CD4-positive, alpha-beta T cell treated with Interleukin-6 at 100 ng/mL for 8 hours (primary cell): ENCODE measurements at places on chromosomes 6 and 20.
A peak's percentile ranks its signal among the peaks of the same experiment; 100 is the strongest.

DNA sequence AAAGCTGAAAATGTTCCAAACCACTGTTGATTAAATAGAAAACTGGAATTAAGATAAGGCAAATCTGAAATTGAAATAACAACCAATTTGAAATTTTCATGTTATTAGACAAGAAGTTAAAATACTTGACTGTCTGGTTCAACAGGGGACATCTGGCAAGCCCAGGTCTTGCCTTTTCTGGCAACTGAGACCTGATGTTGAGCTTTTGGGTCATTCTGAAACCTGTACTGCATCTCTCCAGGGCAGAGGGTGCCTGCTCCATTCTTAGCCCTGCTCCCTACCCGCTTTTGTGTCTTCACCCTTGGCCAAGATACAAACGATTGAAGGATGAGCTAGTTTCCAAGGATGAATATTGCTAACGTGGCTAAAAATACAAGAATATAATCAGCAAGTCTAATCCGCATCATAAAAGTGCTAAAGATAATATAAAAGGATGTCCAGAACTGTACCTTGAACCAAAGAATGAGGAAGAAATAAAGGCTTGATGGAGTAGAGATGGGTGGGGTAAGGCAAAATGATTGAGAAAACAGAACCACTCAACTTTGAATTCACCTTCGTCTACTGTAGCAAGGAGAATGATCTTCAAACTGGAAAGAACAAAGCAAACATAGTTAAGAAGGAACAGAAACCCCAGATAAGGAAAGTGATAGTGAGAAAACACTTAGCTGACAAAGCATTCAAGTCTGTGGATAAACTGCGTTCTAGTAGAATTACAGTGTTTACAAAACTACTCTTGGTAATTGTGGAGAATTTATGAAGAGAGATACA, 109.8 kb upstream of the MAN1A1 start:
- DNase-seq = no peak

DNA sequence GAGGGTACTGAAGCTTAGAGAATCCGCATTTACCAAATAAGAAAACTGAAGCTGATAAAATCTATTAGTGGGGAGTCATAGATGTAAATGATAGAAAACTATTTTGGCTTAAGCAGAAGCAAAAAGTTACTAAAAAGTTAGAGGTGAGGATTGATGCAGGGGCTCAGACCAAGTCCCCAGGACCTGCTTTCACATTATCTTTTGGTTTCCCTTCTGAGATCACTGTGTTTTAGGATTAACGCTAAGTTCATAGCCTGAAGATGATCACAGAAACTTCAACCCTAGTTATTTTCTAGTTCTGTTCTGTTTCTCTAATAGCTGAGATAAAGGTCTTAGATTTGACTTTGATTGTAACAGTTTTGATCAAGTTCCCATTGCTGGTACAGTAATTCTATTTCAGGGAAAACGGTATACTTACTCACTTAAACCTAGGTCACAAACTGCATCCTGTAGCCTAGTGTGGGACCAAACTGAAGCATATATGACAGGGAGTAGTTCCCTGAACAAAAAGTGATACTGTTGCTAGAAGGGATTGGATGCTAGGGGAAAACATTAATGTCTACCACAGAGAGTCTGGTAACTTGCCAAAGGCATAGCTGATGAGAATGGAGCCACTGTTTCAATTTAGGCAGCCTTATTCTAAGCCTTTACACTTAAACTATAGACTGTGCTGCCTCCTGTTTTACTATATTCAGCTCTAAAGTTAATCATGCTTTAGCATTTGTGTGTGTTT, 13.1 kb downstream of the CYB5R4 start:
- no peak for DNase-seq

- no peak for DNase-seq
Measured at GRCh38 chr6:133241901-133242636, 912 bp downstream of the EYA4 start.

DNA sequence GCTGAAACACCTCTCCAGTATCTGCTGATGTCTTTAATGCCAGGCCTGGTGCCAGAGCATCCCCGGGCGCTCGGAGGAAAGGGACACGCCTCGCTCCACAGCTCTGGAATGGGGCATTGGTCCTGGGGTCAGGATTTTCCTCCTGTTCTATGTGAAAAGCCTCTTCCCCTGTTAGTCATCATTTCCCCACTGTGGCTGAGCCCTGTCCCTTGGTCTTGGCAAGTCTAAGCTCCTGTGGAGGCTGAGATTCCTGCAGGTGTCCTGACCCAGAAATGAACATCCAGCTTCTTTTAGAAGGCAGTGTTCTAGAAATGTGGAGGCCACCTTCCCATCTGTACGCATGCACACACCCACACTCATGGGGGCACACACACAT, 19.4 kb downstream of the SYNDIG1 start:
- no peak for DNase-seq

- DNase-seq = no peak
Measured at GRCh38 chr20:38029453-38029852, 3.8 kb downstream of the TTI1 start.

DNA sequence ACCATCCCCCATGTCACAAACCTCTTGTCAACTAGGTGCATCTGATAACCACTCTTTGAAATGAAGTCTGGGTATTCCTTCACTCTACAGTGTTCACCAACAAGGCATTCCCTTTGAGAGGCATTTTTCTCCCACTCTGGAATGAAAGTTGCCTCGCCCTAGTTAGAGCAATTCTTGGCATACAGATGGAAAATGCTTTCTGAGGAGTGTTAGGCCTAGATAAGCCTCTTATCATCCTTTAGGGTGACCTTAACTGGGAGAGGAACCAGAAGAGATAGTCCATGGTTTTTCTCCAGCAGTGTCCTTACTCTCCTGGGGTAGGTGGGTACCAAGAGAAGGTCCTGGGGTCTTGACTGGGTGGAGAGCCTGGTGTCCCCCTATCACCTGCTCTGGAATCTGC, 14.8 kb downstream of the CLIC5 start:
- no peak for DNase-seq

- no peak for DNase-seq
Measured at GRCh38 chr6:39357998-39358686, 35.6 kb upstream of the KCNK16 start.

- DNase-seq = no peak
Measured at GRCh38 chr6:160079686-160080043, 42.0 kb upstream of the SLC22A1 start.

DNA sequence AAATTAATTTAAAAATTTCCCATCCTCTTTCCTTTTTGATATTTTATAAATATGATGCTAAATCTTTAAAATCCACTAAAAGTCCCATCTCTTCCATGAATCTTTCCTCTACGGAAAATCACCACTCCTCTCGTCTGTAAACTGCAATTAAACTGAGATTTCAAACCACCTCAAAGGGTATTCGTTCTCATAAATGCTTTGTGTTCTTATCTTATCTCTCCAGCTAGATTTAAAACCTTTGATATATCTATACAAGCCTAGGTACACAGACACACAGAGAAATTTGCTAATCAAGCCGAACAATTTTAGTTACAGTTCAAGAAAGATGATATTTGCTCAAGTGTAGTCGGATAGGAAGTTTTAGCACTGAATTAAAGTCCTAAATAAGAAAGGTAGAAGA, 214.6 kb upstream of the PRDM1 start:
- DNase-seq = no peak

- no peak for DNase-seq
Measured at GRCh38 chr6:36715469-36715868, 17.8 kb downstream of the RAB44 start.

- DNase-seq = no peak
Measured at GRCh38 chr20:25269833-25270170, 21.9 kb downstream of the PYGB start.

GRCh38 chr20:57089699-57090144, 176.7 kb downstream of the BMP7 start:
- peak; percentile 16 for DNase-seq

- no peak for DNase-seq
Measured at GRCh38 chr6:130933712-130934200, 106.5 kb downstream of the SMLR1 start.

DNA sequence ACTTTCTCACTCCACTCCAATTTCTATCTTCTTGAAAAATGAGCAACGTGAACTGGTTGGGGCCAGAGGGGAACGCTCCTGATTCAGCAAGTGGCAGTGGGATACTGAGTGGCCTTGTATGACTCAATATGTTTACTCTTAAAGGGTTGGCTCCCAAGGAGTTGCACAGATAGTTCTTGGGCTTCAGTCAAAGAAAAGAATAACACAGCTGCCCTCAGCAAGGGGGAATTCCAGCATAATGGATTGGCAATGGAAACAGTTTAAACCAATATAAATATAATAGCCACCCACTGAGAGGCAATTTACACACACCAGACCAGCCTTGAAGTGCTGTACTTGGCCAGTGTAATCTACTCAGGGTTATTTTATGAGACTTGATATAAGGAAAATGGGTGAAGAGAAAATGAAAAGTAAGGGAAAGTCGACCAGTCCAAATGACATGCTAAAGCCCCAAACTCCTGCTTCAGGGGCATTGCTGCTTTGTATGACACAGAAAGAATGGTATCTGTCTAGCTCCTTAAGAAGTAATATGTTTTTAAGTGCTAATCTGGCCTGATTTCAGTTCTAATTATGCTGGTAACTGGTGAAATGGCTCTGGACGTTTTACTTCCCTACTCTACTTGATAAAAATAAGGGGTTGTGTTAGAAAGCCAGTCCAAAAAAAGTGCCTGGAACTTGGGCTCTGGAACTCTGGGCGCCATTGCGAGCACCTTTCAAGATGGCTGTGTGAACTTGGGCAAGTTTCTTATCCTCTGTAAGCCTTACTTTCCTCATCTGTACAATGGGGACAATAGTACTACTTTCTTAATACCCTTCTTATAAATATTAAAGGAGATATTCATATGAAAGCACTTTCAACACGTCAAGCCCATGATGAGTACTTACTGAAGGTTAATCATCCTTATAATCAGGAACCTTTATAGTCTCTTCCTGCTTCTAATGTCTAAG, 712.9 kb upstream of the MAP3K7 start:
- no peak for DNase-seq

- no peak for DNase-seq
Measured at GRCh38 chr20:47063407-47063806, 168.8 kb downstream of the EYA2 start.

- DNase-seq = no peak
Measured at GRCh38 chr6:45388328-45388727, 10.6 kb upstream of the SUPT3H start.

DNA sequence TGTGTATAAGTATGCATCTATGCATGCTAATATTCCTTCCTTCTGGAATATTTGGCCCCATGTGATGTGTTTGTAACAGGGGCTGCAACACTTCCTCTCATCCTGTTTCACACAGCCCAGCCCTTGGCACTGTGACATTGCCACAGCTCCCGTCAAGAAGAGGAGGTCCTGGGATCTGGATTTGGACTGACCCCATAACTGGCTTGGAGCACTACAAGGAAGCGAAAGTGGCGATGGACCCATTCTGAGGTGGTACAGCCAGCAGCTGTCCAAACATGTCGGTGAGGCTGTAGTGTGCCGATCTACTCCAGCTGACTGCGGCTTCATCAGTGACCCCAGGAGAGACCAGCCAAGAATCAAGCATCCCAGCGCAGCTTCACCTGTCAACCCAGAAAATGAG, 18.2 kb downstream of the SYNDIG1 start:
- DNase-seq = no peak

DNA sequence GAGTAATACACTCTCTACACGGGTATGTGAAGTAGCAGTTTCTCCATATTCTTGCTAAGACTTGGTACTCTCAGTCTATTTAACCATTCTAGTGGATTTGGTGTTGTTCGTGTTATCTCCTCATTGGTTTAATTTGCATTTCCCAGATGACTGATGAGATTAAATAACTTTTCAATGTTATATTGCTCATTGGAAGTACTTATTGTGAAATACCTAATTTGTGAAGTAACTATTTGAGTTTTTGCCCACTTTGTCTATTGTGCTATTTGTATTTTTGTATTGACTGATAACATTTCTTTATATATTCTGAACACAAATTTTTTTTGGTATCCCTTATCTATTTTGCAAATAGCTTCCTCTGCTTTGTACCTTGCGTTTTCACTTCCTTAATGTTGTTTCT, 156.0 kb downstream of the C6orf58 start:
- no peak for DNase-seq

GRCh38 chr6:1422290-1422689, 32.9 kb downstream of the FOXF2 start:
- DNase-seq = no peak

DNA sequence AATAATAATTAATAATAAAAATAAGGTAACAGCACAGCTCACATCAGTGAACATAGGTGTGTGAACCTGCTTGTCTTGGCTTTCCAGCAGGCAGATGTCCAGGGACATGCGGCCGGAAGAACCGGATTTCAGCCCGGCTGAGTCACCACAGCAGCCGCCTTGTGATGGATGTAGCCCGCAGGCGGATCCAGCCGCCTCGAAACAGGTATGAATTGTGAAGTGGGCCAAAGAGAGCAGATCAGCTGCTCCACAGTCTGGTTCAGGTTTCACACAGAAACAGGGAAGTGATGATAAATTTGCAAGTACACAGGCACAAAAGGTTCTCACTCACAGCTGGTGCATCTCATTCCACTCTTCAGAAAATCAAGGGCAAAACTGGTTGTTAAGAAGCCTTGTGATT, 55.1 kb downstream of the ID4 start:
- no peak for DNase-seq

GRCh38 chr6:126701676-126702560, 362.0 kb downstream of the CENPW start:
- no peak for DNase-seq

GRCh38 chr6:1310628-1311399, 1.1 kb upstream of the FOXQ1 start:
- no peak for DNase-seq

DNA sequence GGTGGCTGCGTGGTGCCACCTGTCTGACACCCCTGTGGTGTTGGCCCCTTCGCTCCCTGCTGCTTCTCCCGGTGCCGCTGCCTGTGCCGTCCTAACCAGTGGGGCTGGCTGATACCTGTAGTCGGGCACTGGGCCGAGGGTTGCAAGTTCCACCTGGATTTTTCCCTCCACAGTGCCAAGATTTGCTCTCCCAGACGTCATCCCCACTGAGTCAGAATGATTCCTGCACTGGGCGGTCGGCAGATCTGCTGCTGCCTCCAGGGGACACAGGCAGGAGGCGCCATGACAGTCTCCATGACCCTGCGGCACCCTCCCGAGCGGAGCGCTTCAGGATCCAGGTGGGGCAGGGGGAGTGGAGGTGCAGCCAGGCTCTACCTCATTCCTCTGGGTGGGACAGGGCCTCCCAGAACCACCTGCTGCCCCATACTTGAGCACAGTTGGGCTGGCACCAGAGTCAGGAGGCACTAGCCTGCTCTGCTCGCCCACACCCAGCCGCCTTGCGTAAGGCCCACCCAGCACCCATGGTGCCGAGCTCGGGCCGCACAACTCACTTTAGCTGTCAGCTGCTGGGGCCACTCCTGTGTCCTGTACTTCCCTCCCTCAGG, 60.2 kb downstream of the TCP11 start:
- no peak for DNase-seq

GRCh38 chr20:37308086-37309050, 18.9 kb downstream of the MANBAL start:
- no peak for DNase-seq

GRCh38 chr6:33433544-33434191, 13.8 kb downstream of the SYNGAP1 start:
- no peak for DNase-seq

GRCh38 chr6:11580686-11581405, 43.3 kb downstream of the TMEM170B start:
- DNase-seq = no peak
